ENCODE measurements at places on chromosomes 16 and 17.

- no peak for DNase-seq
Observed at GRCh38 chr17:68831170-68831569, 124.0 kb downstream of the ABCA8 start.

DNA sequence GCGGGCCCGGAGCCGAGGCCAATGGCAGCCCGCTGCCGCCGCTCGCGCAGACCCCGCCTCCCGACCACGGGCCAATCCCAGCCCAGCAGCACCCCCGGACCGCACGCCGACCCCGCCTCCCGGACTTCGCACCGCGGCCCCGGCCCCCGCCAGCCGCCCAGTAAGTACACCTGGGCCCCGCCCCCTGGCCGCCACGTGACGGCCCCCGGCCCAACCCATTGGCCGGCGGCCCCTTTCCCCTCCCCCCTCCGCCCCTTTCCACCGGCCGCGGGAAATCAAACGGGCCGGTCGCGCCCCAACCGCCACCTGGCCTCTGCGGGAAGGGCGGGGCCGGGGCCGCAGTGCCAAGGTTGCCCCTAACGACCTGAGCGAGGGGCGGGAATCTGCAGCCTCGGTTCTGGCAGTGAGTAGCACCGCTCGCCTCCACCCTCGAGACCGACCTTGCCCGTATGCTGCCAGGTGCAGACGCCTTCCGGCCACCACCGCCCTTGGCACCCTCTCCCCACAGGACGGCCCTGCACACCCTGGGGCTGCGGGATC is at the start of gene YBX2:
Gene YBX2, minus strand, starts transcription at position 26 of the 540 bp plus-strand sequence. CDS start 139 bp downstream, outside the sequence.
- DNase-seq = no peak

- no peak for DNase-seq
Observed at GRCh38 chr17:76753061-76753961, 15.4 kb downstream of the MFSD11 start.

GRCh38 chr16:49527611-49528010 is 154.0 kb downstream of the C16orf78 start:
- DNase-seq = no peak

DNA sequence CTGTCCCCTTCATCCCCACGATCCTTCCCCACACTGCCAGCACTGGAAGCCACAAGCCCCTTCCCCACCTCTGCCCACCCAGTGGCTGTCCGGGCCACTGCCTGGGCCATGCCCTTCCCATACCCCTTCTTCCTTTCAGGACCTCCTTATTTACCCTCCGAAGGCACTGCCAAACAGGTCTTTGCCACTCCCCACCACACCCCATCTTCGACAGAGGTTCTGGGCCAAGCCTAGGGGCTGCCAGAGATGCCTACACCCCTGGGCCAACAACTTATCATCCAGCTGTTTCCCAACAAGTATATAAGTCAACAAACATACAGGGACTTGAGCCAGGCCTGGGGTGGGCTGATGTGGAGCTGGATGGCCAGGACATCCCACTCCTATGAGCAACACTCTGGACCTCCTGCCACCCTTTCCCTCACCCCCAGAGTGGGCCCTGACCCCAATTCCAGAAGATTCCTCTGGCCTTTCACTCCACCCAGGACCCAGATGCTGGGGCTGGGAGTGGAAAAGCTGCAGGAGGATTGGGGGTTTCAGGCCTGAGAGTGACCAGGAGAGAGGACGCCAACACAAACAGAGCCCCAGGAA is 1.5 kb upstream of the PPP1R1B start:
- no peak for DNase-seq

GRCh38 chr17:44557651-44558285 is 484 bp downstream of the FZD2 start:
- DNase-seq = no peak

Measured in hypothalamus (tissue), 51 donors.